ENCODE measurements at places on chromosomes 13 and 19. TPM values are rescaled to one million over a fixed set of nuclear protein-coding genes. Genes with fewer than 3 reads are reported as not detected.
A peak's percentile ranks its signal among the peaks of the same experiment; 100 is the strongest.

The C13orf42 gene
- 0.09 TPM for total RNA-seq

The COX7A1 gene
- 185 TPM for total RNA-seq

The SLC10A2 gene
- total RNA-seq: not detected

GRCh38 chr13:20465218-20465879, 60.3 kb downstream of the CRYL1 start:
- peak; percentile 8 for DNase-seq

- DNase-seq: no peak
Observed at GRCh38 chr13:87355451-87355850, 315.7 kb upstream of the SLITRK5 start.

DNA sequence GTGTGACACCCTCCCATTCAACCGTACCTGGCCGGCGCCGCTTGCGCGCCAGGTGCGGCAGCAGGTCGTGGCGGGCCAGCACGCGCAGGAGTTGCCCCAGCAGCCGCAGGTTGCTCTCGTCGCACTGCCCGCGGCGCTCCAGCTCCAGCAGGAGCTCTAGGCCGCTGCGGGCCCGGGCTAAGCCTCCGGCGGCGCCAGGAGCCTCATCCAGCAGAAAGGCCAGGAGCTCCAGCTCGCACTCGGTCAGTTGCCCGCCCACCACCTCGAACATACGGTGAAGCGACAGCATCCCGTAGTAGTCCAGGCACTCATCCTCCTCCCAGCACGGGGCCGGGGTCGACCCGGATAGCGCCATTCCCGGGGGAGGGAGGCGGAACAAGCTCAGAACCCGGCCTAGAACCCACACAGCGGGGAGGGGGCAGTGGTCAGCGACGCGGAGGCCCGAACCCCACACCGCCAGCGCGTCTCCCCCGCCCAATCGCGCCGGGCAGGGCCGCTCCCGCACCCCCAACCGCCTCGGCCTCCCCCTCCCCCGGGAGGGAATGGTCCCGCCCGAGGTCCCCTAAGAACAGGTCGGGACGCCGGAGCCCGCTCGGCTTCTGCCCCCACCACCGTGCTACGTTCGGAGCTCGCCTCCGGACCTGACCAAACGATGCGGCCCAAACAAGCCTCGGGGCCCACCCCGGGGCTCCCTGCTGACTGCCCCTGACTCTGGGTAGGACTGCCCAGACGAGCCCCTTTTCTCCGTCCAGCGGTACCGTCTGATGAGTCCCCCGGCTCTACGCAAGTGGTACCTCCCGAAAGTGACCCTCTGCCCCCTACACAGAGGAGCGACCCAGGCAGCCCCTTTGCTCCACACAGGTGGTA, 591 bp downstream of the DEDD2 start:
- DNase-seq: peak; percentile 51

DNA sequence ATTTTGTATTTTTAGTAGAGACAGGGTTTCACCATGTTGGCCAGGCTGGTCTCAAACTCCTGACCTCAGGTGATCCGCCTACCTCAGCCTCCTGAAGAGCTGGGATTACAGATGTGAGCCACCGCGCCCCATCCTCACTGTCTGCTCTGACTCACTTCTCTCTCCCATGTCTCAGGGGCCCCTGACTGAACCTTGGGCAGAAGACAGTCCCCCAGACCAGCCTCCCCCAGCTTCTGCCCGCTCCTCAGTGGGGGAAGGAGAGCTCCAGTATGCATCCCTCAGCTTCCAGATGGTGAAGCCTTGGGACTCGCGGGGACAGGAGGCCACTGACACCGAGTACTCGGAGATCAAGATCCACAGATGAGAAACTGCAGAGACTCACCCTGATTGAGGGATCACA, 5.0 kb downstream of the SIGLEC9 start:
- no peak for DNase-seq

DNA sequence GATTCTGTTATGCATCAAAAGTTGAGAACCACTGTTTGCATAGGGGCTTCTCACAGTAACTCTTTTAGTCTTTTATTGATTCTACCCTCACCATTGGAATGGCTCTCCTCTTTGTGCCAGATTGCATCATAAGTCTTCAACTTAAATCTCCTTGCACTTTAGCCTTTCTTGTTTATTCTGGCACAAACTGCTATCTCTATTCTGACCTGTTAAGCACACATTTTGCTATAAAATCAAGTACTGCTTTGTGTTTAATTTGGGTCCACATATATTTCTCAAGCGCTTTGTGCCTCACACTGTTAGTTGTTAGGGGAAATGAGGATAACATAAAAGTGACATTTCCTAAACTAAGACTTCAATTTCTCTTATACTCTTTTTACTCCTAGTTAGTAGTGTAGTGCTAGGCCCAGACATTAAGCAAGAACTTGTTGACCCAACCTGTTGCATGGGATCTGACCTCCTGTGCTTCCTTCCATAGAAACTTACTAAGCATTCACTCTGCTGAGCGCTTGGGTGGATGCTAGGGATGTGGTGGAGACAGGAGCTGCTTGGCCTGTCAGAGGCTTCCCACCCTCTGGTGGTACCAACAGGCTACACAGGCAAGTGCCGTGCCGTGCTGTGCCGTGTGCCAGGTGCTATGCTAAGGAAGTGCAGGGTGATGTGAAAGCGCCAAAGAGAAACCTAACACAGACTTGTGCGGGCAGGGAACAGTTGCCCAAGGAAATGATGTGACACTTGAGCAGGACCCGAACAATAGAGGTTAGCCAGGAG, 1.2 kb downstream of the UTP14C start:
- DNase-seq: no peak

- DNase-seq: peak; percentile 3
Observed at GRCh38 chr13:72384879-72385278, 342.6 kb downstream of the MZT1 start.

DNA sequence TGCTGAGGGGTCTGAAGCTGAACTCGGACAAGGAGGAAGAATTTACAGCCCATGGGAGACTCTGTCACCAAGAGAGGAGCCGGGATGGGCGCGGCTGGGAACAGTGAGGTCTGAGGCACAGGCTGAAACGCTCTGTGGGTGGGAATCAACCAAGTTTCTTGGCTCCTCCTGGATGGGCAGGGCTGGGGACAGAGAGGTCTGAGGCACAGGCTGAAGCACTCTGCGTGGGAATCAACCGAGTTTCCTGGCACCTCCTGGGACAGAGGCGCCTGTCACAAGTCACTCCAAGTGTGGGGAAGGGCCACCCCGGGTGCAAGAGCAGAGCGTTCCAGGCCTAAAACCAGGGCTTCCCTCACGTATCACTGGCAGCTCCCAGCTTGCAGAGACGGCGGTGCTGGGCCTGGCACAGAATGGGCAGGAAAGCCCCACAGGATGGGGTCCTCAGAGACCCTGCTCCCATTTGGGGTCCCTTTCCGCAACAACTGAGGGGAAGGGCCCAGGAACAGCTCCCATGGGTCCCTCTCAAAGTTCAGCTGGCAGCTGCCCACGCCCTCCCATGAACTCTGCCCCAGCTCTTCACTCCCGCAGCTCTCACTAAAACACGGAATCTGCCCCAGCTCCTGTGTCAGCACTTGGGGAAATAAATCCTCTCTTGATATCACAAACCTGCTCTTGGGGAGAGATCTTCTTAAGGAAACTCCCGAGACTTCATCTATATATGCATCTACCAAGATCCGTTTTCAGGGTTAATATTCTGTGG, 18.5 kb downstream of the AP3D1 start:
- DNase-seq: no peak
